NCI-H345 (cell line): ENCODE measurements at places on chromosomes 1 and 21.

DNA sequence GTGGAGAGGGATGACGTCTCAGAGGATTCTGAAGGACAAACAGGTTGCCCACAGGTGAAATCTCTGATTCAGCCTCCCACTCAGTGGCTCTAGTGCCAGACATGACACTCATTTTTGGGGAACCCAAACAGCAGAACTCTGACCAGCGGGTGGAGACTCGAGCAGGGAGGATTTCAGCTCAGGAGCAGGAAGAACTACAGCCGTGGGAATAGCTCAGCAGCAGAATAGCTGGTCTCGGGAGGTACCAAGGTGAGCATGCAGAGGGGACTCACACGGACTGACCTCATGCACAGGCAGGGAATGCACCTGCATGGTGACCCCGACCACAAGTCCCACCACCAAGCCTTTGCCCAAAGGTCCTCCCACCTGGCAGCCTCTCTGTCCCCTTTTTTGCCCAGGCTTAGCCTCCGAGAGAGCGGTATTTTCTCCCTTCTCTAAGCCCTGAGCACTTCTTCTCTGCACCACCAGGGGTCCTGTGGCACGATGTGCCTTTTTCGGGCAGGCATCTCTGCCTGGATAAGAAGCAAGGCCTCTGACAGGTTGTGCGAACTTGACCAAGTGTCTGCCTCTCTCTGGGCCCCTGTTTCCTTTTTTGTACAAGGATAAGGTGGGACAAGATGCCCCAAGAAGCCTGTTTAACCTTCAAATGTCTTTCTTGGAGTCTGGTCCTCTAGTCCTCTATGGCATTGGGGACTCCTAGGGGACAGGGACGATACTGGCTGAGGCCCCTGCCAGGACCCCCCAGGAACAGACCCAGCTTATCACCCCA, 8.8 kb upstream of the FGR start:
- no peak for DNase-seq

GRCh38 chr1:46413596-46413985, 19.5 kb downstream of the FAAH start:
- DNase-seq = no peak

GRCh38 chr1:87474098-87474497, 145.4 kb downstream of the LMO4 start:
- no peak for DNase-seq

DNA sequence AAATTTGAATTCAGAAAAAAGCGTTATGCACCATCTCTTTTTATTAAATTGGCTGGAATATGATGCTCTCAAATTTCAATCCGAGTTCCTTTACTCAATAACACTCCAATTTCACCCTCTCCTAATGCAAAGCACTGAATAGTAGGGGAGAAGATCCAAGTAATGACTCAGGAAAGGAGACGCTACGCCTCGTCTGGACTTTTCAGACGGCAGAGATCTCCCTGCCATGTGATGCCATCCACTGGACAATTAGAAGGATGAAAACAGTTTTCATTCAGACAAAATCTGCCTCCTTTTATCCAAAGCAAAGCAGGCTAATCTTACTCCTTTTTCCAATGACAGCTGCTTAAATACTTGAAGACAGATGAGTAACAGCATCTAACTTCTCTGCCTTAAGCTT, 242.4 kb upstream of the GREM2 start:
- DNase-seq = no peak

DNA sequence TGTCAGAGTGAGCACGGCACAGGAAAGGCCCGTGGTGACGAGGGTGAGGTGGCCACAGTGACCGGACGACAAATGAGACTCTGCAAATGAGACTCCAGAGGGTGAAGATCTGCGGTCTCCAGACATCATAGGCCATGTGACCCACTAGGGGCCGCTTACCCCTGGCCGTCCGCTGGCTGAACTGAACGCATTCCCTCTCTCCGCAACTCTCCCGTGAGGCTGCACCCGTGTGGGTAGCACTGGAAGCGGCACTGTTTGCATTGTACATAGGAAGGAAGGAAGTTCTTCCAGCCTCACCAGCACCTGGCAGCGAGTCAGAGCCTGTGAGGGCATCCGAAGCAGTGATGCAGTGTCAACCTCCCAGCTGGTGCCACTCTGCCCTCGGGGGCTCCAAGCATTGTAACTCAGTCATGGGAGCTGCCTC, 23.6 kb upstream of the SPSB1 start:
- no peak for DNase-seq

GRCh38 chr1:154739654-154740053, 130.4 kb downstream of the KCNN3 start:
- no peak for DNase-seq
